ENCODE measurements at places on chromosomes 1 and 21. TPM values are rescaled to one million over a fixed set of nuclear protein-coding genes. Genes with fewer than 3 reads are reported as not detected.

Gene SPATA21
- total RNA-seq, result not detected

Gene TTLL10
- total RNA-seq, result not detected

Gene HSD11B1
- 12.8 TPM for total RNA-seq

- DNase-seq, result no peak
These were observed 6.3 kb upstream of the ZSCAN20 start for GRCh38 chr1:33466159-33466558.

Data from omental fat pad (tissue), 4 donors.